CD4-positive, alpha-beta T cell (primary cell): ENCODE measurements at places on chromosomes 3 and 15. TPM values are rescaled to one million over a fixed set of nuclear protein-coding genes. Genes with fewer than 3 reads are reported as not detected.

The AAGAB gene
- total RNA-seq, result 15.6 TPM

The ABI3BP gene
- not detected for total RNA-seq

The FGF7 gene
- total RNA-seq, result not detected

The CCDC39 gene
- not detected for total RNA-seq

The HLTF gene
- 3.6 TPM for total RNA-seq

The CYP8B1 gene
- total RNA-seq, result not detected
